ENCODE measurements at places on chromosomes 4 and X.

- DNase-seq: no peak
Measured at GRCh38 chrX:75038925-75039324, 113.7 kb upstream of the NEXMIF start.

DNA sequence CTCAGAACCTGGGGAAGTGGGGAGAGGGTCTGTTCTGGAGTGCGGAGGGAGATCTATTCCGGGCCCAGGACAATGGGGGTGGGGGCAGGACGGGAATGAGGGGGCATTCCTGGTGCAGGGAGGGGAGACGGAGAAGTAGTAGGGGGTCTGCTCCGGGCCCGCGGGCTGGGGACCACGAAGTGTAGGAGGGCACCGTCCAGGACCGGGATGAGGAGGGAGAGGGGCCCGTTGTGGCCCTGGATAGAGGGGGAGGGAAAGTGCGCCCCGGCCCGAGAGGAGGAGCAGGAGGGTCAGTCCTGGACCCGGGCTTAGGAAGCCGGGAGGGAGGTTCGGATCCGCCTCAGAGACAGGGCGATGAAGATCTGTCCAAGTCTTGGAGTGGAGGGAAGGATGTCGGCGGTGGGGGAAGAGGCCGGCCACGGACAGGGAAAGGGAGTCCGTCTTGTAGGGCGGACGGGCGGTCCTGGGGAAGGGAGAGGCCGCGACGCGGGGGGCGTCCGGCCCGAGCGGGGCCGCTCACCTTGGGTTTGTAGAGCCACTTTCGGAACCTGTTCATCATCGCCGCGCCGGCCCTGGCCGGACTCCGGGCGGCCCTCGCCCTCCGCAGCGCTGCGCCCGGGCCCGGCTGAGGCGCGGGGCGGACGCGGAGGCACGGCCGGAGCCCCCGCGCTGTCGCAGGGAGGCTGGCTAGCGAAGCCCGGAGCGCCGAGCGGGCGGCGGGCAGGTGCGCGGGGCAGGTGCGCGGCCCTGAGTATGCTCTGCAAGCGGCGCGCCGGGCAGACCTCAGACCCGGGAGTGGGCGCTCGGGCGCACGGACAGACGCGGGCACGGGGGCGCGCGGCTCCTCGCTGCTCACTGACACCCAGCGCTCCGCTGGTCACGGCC, at the start of gene ZFYVE28:
ZFYVE28 (minus strand) TSS at position 881 of the 885 bp plus-strand sequence; CDS start at position 559, 322 bp downstream.
- DNase-seq: no peak

DNA sequence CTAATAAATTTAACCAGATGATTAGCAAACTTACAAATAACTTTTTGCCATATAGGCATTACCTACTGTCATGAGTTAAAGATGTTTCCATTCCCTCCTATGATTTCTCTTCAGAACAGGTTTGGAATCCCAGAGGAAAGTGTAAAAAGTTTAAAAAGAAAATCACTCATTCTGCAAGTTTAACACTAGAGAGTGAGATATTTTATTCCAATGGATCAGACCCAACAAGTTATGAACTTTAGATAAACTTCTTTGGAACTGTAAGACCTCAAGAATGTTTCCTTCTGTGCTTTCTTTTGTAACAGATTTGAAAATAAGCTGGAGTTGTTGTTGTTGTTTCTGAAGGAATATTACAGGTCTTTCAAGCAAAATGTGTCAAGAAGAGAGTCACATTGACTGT, 51.6 kb downstream of the PPP3CA start:
- DNase-seq: no peak

GRCh38 chr4:16802044-16802443, 96.4 kb downstream of the LDB2 start:
- no peak for DNase-seq

GRCh38 chr4:2046031-2046961, 12.8 kb upstream of the NAT8L start:
- DNase-seq: no peak

- DNase-seq: no peak
Measured at GRCh38 chr4:183350317-183351071, 28.3 kb upstream of the CLDN24 start.

DNA sequence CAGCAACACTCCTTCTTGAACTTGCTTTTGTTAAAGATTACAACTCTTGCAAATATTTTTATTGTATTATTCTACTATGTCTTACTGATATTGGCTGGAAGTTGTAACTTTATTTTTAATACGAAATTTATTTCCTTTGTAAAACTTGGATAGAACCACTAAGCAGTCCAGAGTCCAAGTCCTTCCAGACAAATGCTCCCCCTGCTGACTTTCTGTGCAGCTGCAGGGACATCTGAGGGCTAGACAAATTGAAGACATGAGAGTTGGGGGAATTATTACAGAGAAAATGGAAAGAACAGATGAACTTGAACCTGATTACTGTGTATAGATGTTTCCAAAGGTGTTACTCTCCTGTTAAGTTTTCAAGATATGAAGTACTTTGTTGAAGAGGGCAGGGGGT, 238.8 kb downstream of the GRIA3 start:
- no peak for DNase-seq

GRCh38 chr4:30924495-30924894, 204.3 kb downstream of the PCDH7 start:
- no peak for DNase-seq

DNA sequence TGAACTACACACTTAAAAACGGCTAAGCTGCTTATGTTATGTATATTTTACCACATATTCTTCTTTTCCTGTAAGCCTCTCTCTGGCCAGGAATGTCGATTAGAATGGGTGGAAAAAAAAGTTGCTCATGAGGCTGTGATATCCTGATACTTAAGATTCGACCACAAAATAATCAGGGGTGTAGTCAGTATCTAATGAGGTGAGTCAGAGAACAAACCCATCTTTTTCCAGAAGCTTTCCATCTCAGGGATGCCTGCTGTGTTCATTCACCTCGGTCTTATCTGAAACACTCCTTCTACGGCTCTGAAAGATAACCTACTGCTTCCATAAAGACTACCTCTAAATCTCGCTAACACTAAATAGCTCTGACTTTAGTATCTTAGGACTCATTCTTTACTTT, 142.7 kb upstream of the MAP3K15 start:
- no peak for DNase-seq

DNA sequence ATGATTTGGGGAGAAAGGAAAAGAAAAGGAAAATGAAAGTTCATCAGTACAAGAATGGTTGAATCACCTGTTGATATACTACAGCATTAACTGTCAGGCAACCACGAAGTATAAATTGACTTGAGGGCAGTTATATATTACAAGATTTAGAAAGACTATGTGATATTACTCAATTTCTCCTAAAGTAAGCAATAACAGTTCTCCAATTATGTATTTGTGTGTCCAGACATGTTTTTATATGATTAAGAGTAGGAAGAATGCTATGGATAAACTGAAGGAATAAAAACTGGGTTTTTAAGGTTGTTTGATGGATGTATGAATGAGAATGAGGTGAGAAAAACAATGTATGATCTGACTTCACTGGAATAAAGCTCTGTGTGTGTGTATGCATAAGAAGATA, 2234.4 kb downstream of the ARAP2 start:
- DNase-seq: no peak

DNA sequence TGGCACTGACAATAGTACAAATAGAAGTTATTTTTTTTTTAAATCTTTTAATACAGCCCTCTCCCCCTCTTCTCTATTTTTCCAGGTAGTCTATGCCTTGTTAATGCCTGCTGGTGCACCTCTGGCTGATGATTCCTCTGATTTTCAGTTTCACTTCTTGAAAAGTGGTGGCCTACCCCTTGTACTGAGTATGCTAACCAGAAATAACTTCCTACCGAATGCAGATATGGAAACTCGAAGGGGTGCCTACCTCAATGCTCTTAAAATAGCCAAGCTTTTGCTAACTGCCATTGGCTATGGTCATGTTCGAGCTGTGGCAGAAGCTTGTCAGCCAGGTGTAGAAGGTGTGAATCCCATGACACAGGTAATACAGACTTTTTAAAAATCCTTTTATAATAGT, 99.1 kb downstream of the USP9X start:
- DNase-seq: no peak

- DNase-seq: no peak
Measured at GRCh38 chr4:7781993-7782392, 157.7 kb downstream of the AFAP1 start.
